ENCODE measurements at places on chromosomes 2 and 18.

DNA sequence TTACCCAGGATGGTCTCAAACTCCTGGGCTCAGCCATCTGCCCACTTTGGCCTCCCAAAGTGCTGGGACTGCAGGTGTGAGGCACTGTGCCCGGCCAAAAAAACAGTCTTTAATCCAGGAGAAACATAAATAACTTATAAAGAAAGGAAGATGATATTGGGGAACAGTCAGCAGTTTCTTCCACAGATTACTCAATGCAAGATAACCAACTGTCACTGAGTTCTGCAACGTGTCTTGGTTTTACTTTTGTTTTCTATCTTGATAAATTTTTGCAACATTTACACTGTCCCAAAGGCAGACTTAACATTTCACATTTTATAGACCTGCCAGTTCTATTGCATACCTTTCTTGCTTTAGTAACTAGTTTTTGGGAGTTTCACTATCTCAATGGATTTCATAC lies 71.1 kb downstream of the ANKRD44 start:
- no peak for DNase-seq

GRCh38 chr2:54380670-54381069 lies 75.5 kb upstream of the SPTBN1 start:
- no peak for DNase-seq

DNA sequence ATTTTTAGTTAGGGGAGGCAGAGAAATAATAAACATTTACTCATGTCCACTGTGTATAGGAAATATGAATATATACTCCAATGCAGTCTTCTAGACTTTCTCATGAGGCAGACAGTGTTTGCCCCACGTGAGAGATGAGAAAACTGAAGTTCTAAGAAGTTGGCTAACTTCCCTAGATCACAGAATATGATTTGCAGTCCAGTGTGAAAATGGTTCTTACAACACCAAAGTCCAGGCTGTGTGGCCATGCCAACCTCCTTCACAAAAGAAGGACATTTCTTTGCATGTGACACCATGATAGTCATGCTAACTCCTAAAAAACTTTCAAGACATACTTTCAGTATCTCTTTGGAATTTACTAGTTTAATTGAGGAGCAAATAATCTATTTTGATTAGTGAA lies 143.7 kb downstream of the IRS1 start:
- no peak for DNase-seq

GRCh38 chr2:166454006-166454595 lies 39.9 kb downstream of the SCN7A start:
- DNase-seq: no peak

DNA sequence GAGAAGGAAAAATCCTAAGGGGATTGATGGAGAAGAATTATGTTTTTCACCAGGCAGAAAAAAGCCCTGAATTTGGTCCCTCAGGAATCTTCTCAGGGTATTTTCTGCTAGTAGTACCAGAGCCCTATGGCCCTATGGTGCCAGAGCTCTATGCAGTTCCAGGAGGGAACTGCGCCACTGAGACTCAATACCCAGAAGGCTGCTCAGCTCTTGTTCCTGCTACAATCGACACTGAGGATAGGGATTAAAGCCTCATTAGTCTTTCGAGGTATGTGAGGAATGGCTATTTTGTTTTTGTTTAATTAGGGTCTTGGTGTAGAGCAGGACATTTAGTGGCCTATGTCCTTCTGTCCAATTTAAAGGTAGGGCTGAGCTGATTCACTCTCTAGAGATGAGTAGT lies 21.7 kb upstream of the PPP3R1 start:
- no peak for DNase-seq

DNA sequence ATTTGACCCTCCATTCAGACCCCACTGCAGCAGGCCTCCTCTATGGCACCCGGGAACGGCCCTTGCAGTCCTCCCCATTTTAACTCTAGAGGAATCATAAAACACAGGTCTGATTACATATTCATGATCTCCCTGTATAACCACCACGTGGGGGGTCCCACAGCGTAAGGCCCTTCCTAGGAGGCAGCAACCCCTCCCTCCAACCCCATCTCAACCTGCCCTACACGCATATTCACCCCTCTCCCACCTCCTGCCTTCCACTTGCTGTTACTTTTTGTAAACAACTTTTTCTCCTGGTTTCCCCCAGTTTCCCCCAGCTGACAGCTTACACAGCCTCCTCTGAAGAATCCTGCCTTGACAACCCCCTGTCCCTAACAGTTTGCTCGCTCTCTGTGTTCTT lies 85.1 kb upstream of the FOXI3 start:
- no peak for DNase-seq

DNA sequence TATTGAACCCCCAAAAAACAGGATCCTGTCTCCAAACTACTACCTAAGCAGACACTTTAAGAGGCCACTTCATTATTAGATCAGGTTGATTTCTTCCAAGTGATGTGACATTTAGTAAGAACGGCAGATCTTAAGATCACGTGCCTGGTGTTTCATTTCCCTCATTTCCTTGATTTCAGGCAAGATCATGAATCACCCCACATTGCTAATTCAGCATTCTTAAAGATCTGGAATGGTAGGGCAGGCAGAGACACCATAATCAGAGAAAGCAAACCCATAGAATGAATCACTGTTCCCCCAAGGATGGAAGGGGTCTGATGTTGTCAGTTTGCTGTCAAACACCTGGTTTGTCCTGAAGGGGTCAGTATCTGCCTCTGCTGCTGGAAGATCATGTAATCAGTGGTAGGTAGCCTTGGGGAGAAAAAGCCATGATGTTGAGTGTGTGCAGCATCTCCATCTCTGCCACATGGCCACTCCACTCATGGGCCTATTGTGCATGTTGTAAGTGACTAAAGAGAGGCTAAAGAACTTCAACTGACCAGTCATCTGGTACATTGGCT lies 133.9 kb downstream of the ARHGAP15 start:
- DNase-seq: no peak

DNA sequence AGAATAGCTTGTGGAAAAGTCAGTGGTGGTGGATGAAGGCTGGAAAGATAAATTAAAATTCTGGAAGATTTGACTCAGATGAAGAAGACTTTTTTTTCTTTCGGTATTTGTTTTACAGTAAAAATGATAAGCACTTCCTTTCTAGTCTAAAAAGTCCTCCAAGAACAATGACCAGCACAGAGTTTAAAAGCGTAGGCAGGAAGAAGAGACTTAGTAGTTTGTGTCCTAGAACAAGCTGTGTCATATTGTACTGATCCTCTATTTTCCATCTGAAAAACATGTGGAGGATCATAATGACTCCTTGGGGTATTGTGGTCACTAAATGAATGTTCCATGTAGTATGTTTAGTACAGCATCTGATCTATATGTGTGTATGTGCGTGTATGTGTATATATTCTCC lies 132.4 kb upstream of the FSHR start:
- no peak for DNase-seq

Measured in urothelium cell line (cell line).